ENCODE measurements at places on chromosomes 1 and 21.

DNA sequence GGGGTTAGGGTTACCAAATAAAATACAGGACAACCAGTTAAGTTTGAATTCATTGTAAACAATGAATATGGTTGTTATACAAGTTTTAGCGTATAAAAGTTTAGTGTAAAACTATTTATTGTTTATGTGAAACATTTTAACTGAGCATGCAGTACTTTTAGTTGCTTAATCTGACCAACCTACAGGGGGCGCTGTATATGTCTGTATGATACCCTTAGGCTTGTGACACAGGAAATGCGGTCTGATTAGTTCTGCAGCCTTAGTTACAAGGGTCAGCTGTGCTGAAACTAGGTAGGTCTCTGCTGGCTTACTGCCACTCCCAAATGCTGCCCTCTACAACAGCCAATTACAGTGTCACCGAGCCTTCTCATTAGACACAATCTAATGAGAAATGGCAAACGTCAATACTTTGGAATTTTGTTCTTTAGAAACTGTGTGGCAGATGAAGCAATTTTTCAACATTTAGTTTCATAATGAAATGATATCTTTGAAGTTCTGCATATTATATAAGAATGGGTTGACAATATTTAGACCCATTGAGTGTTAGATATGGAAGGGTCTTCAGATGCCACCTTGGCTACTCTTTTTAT lies 56.2 kb downstream of the NTNG1 start:
- no peak for DNase-seq

- DNase-seq, result no peak
Measured at GRCh38 chr1:200862713-200863415, 9.9 kb upstream of the GPR25 start.

DNA sequence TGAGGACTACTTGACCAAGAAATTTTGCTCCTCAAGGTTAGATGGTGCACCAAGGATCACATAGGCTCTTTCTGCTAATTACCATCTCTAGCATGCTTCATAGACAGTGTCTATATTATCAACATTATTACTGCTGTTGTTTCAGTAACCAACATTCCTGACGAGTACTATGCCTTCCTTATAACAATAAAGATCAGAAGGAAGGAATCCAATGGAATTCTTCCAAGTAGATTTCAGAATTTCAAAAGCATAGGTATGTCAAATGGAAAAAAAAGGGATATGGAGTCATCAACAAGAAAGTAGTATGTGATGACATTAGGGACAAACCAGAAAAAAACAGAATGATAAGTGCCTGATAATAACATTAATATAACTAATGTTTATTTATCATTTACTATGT lies 39.6 kb upstream of the LPGAT1 start:
- DNase-seq, result no peak

GRCh38 chr1:233355841-233356704 lies 28.5 kb downstream of the MAP3K21 start:
- no peak for DNase-seq

GRCh38 chr1:212514782-212515181 lies 82.1 kb downstream of the NENF start:
- no peak for DNase-seq

- DNase-seq, result no peak
Measured at GRCh38 chr21:25171438-25171837, 435.8 kb downstream of the MRPL39 start.

- DNase-seq, result no peak
Measured at GRCh38 chr1:229456016-229456415, 22.1 kb upstream of the ACTA1 start.

DNA sequence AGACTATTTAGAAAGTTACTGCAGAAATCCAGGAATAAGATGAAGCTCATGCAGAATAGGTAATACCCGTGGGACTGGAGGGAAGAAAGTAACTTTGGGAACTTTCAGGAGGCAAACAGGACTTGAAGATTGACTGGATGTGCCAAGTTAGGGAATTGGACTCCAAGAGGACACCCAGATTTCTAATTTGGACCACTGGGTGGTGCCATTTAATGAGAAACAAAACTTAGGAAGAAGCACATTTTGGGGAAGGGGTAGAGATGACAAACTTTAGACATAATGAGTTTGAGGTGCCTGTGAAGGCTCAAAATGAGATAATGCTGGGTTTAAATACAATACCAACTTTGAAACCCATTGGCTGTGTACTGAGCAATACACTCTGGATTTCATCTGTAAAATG lies 3.3 kb upstream of the B4GALT3 start:
- DNase-seq, result no peak

GRCh38 chr21:16372586-16372985 lies 642.8 kb downstream of the USP25 start:
- DNase-seq, result no peak

DNA sequence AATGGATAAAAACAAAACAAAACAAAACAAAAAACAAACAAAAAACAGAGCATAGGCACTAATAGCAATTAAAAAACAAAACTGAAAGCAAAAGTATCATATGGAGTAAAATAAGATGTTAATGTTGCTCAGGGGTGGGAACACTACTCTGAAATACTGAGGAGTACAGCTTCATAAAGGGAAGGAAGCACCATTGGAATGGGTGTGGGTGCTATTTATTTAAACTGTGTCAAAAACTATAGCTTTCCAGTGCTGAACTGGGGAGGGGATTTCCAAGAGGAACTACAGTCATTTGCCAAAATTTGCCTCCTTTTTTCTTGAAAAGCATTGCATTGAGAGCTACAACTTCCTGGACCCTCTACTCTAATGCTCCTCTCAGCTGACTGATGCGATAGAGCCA lies 40.0 kb downstream of the SPTA1 start:
- DNase-seq, result no peak

- no peak for DNase-seq
Measured at GRCh38 chr1:243508943-243509342, 253.1 kb downstream of the SDCCAG8 start.

DNA sequence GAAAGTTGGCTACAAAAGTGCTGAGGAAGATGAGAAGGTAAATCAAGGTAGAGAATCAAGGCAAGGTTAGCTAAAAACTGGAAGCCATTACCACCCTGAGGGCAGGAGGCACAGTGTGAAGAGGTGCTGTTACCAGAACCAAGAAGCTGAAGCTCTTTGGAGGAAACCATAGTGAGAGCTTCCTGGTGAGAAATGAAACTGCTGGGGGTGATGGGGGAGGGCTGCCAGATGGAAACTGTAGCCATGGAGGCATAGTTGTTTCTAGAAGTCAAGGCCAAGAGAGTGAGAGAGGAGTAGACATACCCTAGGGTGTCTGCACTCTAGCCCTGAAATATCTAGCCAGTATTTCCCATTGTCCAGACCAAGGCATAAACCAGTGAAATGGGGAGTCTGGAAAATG lies 28.7 kb downstream of the IFI44 start:
- DNase-seq, result no peak

DNA sequence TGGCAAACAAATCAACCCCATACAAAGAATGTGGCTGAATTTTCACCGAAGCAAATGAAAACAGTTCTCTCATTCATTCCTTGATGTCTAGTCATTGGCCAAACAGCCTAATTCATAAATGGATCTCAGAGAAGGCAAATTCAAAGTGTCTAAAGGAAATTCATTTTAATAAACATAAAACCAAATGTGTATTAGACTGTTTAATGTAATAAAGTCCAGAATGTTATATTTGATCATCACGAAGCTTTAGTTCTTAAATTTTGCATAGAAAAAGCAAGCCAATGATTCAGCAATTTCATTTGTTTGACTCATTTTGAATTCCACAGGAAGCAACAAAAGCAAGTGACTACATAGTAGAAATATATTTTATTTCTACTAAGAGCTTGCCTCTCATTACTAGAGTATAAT lies 379.2 kb upstream of the ADAMTS5 start:
- DNase-seq, result no peak

GRCh38 chr1:177880339-177880891 lies 89.4 kb downstream of the SEC16B start:
- no peak for DNase-seq

GRCh38 chr1:67801903-67802302 lies 31.4 kb downstream of the GNG12 start:
- DNase-seq, result no peak

GRCh38 chr1:157702308-157702825 lies 1.8 kb upstream of the FCRL3 start:
- no peak for DNase-seq

- peak; percentile 45 for DNase-seq
Measured at GRCh38 chr1:52925571-52926005, 1.5 kb upstream of the SCP2 start.

- no peak for DNase-seq
Measured at GRCh38 chr1:9529190-9529589, 10.1 kb upstream of the SLC25A33 start.

GRCh38 chr1:199522338-199522737 lies 505.2 kb upstream of the NR5A2 start:
- no peak for DNase-seq

DNA sequence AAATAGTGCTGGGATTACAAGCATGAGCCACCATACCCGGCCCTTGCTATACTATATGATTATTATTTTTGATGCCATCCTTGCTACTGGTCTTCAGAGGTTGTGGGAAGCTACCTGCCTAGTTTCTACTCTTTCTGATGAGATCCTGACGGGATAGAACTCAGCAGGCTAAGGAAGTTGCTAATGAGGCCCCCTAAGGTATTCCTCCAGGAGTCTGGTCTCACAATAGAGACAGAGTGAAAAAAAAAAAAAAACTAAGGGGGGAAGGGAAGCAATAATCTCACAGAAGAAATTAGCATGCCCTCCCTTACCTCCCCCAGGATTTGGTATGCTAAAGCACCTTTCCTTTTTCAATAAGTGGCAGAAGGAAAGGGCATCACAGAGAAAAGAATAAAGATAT lies 17.6 kb downstream of the INTS3 start:
- DNase-seq, result no peak

DNA sequence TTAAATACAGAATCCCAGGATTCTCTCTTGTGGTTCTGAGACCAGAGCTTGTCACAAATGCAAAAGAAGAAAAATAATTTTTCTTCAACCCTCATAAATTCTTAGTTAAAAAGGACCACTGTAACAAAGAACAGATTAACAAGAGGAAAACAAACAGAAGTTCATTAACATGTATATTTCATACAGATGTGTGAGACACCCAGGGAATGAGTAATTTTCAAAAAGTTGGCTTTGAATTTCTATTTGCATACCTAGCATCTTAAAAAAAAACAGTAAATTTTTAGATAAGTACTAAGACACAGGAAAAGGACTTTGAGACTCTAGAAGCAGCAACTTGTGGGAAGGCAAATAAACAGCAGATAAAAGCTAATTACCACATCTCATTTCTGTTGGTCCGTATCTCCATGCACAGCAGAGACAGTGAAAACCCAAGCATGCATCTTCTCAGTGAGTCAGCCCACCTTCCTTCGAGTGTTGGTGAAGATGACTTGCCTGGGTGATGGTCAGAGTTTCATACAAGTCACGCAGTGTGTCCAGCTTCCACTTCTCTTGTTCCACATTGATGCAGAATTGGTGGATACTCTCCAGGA lies 399.9 kb upstream of the ADAMTS5 start:
- DNase-seq, result no peak

DNA sequence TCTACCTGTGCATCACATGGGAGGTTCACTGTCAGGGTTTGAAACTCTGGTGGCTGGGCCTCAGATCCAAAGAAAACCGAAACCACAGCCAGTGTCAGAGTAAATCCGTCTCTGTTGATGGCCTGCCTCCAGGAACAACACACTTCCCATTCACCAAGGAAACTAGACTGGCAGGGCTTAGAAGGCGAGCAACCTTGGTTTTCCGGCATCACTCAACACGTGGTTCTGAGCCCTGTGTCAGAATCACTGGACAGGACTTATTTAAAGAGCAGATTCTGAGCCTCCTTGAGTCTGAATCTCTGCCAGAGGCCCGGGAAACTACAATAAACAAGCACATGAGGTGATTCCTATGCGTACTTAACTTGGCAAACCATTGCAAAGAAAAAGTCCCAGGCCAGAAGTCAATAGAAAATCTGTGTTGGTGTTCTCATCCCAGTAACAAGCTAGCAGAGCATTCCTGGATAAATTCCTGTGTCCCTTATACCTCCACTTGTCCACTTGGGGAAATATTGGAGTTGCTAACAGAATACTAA lies 70.0 kb downstream of the KCTD3 start:
- peak; percentile 96 for DNase-seq

DNA sequence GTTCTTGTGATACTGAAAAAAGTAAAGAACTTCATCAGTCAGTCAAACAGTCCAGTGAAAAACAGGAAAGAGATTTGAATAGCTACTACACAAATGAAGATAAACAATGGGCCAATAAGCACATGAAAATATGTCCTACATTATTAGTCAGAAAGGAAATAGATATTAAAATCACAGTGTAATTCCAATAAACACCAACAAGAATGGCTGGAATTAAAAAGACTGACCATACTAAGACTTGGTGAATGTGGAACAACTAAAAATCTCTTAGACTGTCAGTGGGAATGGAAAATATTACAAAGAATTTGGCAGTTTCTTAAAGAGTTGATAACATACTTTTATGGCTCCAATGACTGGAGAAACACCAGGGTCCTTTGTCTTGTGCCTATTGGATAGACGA lies 241.8 kb upstream of the USP24 start:
- DNase-seq, result no peak

DNA sequence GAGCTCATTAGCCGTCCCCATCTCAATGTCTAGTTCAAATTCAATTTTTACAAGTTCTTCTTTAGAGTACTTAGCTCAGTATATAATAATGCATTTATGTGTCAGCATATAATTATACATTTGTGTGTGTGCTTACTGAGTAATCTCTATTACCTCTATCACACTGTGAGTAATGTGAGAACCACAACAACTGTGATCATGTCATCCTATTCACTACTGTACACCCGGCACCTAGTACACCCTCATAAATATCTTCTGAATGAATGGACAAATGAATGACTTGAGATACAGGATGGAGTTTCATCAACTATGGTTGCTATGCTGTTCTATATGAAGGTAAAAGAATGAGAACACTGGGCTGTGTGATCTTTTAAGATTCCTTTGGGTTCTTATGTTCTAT lies 124.0 kb downstream of the GPATCH2 start:
- DNase-seq, result no peak

DNA sequence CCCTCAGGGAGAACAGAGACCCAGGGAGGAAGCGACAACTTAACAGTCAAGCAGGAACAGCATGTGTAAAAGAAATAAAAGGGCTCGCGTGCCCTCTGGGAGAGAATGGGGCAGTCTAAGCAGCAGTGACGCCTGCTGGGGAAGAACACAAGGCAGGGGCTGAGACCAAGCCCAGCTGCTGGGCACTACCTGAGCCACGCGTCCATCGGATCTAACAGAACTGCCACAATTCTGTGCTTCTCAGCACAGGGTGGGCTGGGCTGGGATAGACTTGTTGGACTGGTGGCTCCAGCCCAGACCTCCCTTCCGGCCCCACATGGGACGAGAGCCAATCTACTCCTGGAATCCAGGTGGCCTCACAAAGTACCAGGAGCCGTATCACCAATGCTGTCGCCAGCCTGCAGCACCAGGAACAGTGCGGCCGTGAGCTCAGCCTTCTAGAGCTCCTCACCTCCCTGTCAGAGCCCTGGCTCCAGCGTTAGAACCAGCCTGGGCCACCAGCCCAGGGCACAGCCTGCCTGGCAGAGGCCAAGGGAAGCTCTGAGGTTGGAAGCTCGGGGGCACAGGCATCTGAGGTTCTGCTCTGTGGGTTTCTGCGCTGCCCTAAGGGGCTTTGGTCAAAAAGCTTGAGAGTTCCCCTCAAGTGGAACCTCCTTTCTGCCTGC lies 7.4 kb downstream of the LRRC47 start:
- no peak for DNase-seq
